Brain pericyte (primary cell): ENCODE measurements at places on chromosomes 11 and 22.

DNA sequence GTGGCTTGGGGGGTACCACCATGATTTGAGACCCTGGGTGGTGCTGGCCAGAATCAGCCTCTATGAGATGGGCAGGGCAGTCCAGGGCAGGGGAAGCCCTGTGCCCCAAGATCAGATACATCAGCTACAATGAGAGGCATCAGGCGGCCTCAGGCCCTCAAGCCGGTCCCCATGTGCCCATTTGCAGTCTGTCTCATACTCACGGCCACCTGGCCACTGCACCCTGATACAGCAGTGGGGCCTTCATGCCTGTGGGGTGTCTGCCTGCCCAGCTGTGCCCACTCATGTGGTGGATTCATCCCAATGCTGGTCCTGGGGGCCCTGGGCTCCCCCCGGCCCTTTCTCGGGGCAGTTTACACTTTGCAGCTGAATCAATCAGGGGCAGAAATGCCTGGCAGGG is 42.4 kb upstream of the KCNQ1OT1 start:
- DNase-seq: peak; percentile 46

DNA sequence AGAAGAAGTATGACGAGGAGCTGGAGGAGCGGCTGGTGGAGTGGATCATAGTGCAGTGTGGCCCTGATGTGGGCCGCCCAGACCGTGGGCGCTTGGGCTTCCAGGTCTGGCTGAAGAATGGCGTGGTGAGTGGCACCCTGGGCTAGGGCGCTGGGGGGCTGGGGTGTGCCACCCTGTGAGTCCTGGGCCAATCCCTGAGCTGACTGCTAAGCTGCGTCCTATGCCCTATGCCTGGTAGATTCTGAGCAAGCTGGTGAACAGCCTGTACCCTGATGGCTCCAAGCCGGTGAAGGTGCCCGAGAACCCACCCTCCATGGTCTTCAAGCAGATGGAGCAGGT is 3.9 kb downstream of the TAGLN start:
- DNase-seq: no peak

- DNase-seq: no peak
Observed at GRCh38 chr11:19279451-19279850, 38.7 kb upstream of the E2F8 start.

- no peak for DNase-seq
Observed at GRCh38 chr22:17097701-17098100, 12.9 kb downstream of the IL17RA start.

GRCh38 chr11:6319704-6320410 is 444 bp downstream of the CAVIN3 start:
- DNase-seq: peak; percentile 62
